ENCODE measurements at places on chromosomes 4 and X. TPM values are rescaled to one million over a fixed set of nuclear protein-coding genes. Genes with fewer than 3 reads are reported as not detected.

- no peak overlapping the region for H3K27ac ChIP-seq
- H3K4me3 ChIP-seq, result no peak overlapping the region
- no peaks in the 10 kb centered on the region for H3K4me1 ChIP-seq
These were observed 469.7 kb upstream of the FGF16 start for GRCh38 chrX:76977452-76977851.

DNA sequence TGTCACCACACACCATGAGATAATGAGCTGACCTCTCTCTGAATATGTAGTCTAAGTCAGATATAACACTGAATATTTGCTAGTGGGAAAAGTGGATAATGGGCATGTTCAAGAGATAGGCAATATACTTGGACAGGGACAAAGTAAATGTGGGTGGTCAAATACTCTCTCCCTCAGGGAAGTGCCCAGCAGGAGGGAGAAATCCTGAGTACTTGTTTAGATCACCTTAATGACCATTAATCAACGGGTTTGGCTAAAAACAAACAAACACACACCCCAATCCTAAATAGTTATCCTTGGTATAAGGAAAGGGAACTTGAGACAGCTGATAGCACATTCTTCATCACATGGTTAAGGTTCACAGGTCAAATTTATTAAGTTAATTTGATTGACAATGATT, 933.5 kb downstream of the C4orf33 start:
- H3K36me3 ChIP-seq, result no peaks in the 10 kb centered on the region
- H3K4me1 ChIP-seq, result no peaks in the 10 kb centered on the region
- H3K4me3 ChIP-seq, result no peak overlapping the region
- no peak for DNase-seq
- no peak overlapping the region for H3K27ac ChIP-seq

The SLC9B2 gene
- total RNA-seq, result 14.4 TPM

The HNRNPH2 gene
- total RNA-seq, result 67.7 TPM

The OTC gene
- not detected for total RNA-seq

The G3BP2 gene
- total RNA-seq, result 245 TPM
